A673 (cell line): ENCODE measurements at places on chromosomes 16 and 17. TPM values are rescaled to one million over a fixed set of nuclear protein-coding genes. Genes with fewer than 3 reads are reported as not detected.
A peak's percentile ranks its signal among the peaks of the same experiment; 100 is the strongest.

- no peaks in the 10 kb centered on the region for H3K36me3 ChIP-seq
- no peaks in the 10 kb centered on the region for H3K27me3 ChIP-seq
- peak; percentile 20 for DNase-seq
- no peak overlapping the region for H3K4me3 ChIP-seq
- no peaks in the 10 kb centered on the region for H3K4me1 ChIP-seq
Observed at GRCh38 chr17:80539022-80539641, 5.5 kb upstream of the RPTOR start.

DNA sequence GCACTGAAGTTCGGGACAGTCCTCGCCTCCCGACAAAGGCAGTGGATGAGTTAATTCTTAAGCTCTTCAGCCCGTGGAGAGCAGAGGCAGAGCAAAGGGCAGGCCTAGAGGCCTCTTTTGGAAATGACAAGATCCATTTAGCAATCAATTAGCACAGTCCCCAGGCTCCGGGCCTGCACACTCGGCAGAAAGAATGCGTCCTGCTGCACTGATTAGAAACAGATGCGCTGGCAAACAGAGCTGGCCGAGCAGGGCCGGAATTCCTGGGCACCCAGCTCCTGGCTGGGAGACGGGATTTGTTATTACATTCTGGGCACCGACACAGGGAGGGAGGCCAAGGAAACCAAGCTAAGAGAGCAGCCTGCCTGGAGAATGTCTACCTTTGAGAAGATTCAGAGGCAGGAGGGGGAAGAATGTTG, 162.9 kb downstream of the COPRS start:
- H3K4me1 ChIP-seq: no peaks in the 10 kb centered on the region
- H3K27me3 ChIP-seq: no peaks in the 10 kb centered on the region
- no peaks in the 10 kb centered on the region for H3K36me3 ChIP-seq
- H3K4me3 ChIP-seq: no peak overlapping the region
- peak; percentile 32 for DNase-seq

DNA sequence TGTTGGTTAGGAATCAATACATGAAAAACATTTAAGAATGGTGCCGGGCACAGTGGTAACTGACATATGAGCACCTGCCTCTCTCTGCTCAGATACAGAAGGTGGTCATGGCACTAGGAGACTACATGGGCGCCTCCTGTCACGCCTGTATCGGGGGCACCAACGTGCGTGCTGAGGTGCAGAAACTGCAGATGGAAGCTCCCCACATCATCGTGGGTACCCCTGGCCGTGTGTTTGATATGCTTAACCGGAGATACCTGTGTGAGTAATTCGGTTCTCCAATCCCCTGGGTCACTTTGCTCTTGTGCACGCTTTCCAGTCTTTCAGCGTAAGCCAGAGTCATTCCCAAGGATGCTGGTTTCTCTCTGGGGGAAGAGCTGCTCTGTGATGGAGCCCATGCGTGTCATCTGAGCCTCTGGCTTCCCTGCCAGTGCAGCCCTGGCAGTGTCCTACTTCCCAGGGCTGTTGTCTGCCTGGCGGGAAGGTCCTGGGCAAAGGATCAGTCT, 3.0 kb upstream of the CD68 start:
- H3K27me3 ChIP-seq: no peaks in the 10 kb centered on the region
- H3K27ac ChIP-seq: peak overlapping the region; percentile 53
- peaks cover 73% of the 10 kb centered on the region for H3K36me3 ChIP-seq
- H3K4me3 ChIP-seq: no peak overlapping the region
- DNase-seq: no peak

DNA sequence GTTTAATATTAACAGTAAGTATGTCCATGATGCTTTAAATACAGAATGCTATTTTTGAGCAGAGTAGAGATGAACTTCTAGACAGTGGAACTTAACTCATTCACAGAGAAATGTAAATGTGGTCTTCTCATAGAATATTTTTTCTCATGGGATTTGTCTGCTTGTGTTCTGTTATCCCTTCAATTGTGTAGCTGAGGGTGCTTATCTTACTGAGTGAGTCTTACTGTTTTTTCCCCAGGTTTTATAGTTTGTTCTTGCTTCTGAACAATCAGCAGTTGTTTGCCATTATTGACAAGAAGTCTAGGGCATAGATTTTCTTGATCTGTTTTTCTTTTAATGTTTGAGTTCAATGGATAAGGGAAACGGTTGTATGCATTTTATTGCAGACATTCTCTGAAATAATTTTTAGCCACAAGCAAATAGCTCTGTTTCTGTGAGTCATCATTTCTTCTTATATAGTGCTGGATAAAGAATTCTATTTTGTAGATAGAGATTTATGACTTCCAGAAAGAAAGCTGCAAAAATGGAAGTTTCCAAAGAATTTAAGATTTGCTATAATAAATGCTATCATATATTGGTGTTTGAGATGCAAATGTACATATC, 60.5 kb downstream of the NF1 start:
- no peak for DNase-seq
- no peaks in the 10 kb centered on the region for H3K27me3 ChIP-seq
- H3K4me1 ChIP-seq: no peaks in the 10 kb centered on the region
- H3K27ac ChIP-seq: no peak overlapping the region
- no peaks in the 10 kb centered on the region for H3K36me3 ChIP-seq

GRCh38 chr17:3692346-3692745, 3.6 kb downstream of the P2RX5 start:
- no peaks in the 10 kb centered on the region for H3K36me3 ChIP-seq
- no peak for DNase-seq
- peaks cover 24% of the 10 kb centered on the region for H3K27me3 ChIP-seq
- H3K27ac ChIP-seq: no peak overlapping the region
- H3K4me3 ChIP-seq: no peak overlapping the region

- DNase-seq: peak; percentile 33
- H3K4me1 ChIP-seq: no peaks in the 10 kb centered on the region
- no peak overlapping the region for H3K4me3 ChIP-seq
- H3K27me3 ChIP-seq: no peaks in the 10 kb centered on the region
Observed at GRCh38 chr16:78230832-78231231, 131.4 kb downstream of the WWOX start.

- no peak for DNase-seq
- no peak overlapping the region for H3K4me3 ChIP-seq
- no peaks in the 10 kb centered on the region for H3K36me3 ChIP-seq
- H3K27me3 ChIP-seq: no peaks in the 10 kb centered on the region
- no peaks in the 10 kb centered on the region for H3K4me1 ChIP-seq
- no peak overlapping the region for H3K27ac ChIP-seq
Observed at GRCh38 chr16:59463776-59464175, 729.7 kb upstream of the GOT2 start.

- H3K4me3 ChIP-seq: no peak overlapping the region
- no peaks in the 10 kb centered on the region for H3K4me1 ChIP-seq
- no peak for DNase-seq
- no peaks in the 10 kb centered on the region for H3K27me3 ChIP-seq
Observed at GRCh38 chr16:27226476-27226875, 23.1 kb downstream of the KDM8 start.

DNA sequence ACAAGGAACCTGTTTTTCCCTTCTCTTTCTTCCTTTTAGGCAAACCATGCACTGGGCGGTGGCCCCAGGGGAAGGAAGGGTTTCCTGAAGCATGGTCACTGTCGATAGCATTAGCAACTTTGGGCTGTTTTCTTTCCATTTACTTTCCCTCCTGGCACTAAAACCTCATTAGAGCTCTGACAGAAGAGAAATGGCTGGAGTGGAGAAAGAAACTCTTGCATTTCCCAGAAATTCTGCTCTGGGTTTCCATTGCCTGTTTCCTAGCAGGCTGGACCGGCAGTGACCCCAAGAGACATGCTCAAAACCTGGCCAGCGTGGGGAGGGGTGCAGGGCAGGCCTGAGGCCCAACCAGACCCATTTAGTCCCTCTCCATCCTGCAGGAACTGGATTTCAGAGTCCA, 230.7 kb upstream of the CCL2 start:
- H3K27me3 ChIP-seq: no peaks in the 10 kb centered on the region
- H3K4me3 ChIP-seq: no peak overlapping the region
- no peaks in the 10 kb centered on the region for H3K4me1 ChIP-seq
- no peaks in the 10 kb centered on the region for H3K36me3 ChIP-seq

DNA sequence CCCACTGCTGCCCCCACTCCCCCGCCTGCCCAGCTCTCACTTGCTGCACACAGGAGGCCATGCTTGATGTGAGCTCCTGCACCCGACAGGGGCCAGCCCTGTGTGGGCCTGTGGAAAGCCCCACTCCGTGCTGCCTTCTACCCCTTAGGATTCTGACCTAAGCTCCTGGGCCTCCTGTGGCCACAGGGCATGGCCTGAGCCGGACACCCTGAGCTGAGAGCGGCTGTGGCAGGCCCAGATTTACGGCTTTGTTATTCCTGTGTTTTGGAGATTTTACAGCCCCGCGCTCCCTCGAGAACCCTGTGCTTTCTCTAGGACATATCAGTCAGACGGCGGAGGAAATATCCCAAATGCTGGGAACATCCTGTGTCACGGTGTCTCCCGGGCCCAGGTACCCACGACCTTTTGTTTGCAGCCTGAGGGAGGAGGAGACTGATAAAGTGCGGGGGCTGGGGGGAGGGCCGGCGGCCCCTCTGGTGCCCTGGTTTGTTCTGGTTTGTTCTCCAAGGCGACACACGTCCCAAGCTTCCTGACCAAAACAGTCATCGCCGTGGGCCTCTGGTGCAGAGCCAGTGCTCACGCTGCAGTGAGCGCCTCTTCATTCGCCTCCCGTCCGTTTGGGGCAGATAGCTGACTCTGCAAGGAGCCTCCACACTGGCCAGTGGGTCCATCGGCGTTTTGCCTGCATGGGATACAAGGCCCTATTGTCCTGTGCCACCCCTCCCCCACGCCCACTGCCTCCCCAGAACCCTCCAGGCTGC, 363.4 kb downstream of the C16orf95 start:
- no peaks in the 10 kb centered on the region for H3K36me3 ChIP-seq
- no peak overlapping the region for H3K4me3 ChIP-seq
- H3K27me3 ChIP-seq: no peaks in the 10 kb centered on the region
- DNase-seq: no peak
- H3K27ac ChIP-seq: no peak overlapping the region

DNA sequence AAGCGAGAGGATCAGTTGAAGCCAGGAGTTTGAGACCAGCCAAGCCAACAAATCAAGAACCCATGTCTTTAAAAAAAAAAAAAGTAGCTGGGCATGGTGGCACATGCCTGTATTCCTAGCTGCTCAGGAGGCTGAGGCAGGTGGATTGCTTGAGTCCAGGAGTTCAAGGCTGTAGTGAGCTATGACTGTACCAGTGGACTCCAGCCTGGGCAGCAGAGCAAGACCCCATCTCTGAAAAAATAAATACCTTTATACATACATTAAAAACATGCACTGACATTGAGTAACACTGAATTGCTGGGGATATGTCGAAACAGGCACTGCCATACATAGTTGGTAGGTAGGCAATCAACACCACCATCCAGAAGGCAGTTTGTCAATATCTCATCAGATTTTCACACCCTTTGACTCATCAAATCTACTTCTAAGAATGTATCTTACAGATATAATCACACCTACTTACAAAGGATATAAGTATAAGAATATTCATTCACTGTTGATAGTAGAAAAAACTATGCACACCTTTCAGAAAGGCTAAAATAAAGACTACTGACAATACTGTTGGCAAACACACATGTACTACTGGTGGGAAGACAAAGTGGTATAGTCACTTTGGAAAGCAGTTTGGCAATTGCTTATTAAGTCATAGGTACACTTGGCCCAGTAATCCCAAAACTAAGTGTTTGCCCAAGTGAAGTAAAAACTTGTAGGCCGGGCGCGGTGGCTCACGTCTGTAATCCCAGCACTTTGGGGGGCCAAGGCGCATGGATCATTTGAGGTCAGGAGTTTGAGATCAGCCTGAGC, 6.4 kb upstream of the CEP20 start:
- no peak overlapping the region for H3K4me3 ChIP-seq
- DNase-seq: no peak
- H3K27ac ChIP-seq: no peak overlapping the region

DNA sequence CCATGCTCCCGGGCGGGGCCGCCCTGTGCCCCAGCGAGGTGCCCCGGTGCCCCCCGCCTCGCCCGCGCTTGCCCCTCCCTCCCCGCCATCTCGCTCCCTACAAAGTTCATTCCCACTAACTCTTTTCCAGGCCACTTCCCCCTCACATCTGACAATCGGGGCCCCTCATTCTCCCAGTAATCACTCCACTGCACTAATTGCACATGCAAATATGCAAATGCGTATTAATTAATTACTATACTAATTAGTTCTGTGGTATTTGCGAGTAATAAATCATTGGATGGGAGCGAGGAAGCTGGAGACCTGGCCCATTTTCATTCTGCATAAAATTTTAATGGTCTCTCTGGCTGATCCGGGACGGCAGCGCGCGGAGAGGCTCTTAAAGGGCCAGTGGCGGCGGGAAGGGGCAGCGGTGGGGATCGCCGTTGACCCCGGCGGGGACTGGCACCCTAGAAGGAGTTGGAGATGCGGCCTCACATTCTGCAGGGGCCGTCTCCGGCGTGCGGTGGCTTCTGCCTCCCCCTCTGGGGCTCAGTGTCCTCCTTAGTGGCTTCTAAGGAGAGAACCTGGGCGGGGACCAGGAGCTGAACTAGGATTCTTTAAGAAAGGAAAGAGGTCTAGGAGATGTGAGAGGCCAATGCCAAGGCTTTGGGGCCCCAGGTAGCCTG, 8.4 kb upstream of the PPP1R1B start:
- DNase-seq: no peak
- H3K4me1 ChIP-seq: no peaks in the 10 kb centered on the region
- H3K27ac ChIP-seq: no peak overlapping the region
- H3K36me3 ChIP-seq: no peaks in the 10 kb centered on the region
- H3K27me3 ChIP-seq: no peaks in the 10 kb centered on the region
- H3K4me3 ChIP-seq: peak overlapping the region; percentile 45

- H3K27ac ChIP-seq: peak overlapping the region; percentile 80
- H3K27me3 ChIP-seq: no peaks in the 10 kb centered on the region
- peaks cover 79% of the 10 kb centered on the region for H3K4me1 ChIP-seq
Observed at GRCh38 chr16:89324056-89325010, 106.8 kb downstream of the ZNF778 start.

GRCh38 chr17:66989579-66989978, 25.1 kb downstream of the CACNG4 start:
- H3K4me1 ChIP-seq: no peaks in the 10 kb centered on the region
- no peak overlapping the region for H3K4me3 ChIP-seq
- H3K27me3 ChIP-seq: no peaks in the 10 kb centered on the region
- no peak for DNase-seq
- no peak overlapping the region for H3K27ac ChIP-seq

The RTN4RL1 gene
- 0.80 and 1.0 TPM in 2 replicates for total RNA-seq

The CHRNB1 gene
- 5.2 and 8.6 TPM in 2 replicates for total RNA-seq

The SLC9A5 gene
- total RNA-seq: 2.4 and 3.6 TPM in 2 replicates

The HCFC1R1 gene
- total RNA-seq: 46.6 and 51.4 TPM in 2 replicates

The SLC6A2 gene
- not detected in 2 replicates for total RNA-seq

The NMT1 gene
- 108 and 118 TPM in 2 replicates for total RNA-seq

The TEKT3 gene
- total RNA-seq: not detected in 2 replicates

The C16orf92 gene
- total RNA-seq: not detected in 2 replicates

The GJC1 gene
- total RNA-seq: 31.6 and 39.0 TPM in 2 replicates

The ZNF19 gene
- 2.6 and 3.1 TPM in 2 replicates for total RNA-seq

The C17orf78 gene
- total RNA-seq: not detected in 2 replicates
